Inflammatory macrophage treated with lipopolysaccharide for 4 hours (primary cell): ENCODE measurements at places on chromosomes 2 and 18.

DNA sequence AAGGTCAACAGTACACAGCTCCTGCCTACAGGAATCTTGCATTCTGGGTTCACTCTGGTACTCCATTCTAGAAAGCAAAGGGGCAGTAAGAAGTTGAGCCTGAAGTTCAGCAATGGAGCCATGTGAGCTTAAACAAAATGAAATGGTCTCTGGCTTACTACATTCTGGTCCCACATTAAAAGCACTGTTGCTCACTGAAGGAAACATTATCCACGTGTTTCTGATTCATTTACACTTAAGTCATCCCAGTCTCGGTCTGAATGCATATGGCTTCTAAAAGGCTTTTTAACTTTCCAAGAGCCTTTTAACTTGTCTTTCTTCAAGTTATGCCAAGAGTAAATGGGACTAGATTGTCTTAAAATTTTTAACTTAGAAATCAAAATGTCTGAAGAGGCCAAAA, 177.8 kb downstream of the LNPK start:
- no peak for DNase-seq

DNA sequence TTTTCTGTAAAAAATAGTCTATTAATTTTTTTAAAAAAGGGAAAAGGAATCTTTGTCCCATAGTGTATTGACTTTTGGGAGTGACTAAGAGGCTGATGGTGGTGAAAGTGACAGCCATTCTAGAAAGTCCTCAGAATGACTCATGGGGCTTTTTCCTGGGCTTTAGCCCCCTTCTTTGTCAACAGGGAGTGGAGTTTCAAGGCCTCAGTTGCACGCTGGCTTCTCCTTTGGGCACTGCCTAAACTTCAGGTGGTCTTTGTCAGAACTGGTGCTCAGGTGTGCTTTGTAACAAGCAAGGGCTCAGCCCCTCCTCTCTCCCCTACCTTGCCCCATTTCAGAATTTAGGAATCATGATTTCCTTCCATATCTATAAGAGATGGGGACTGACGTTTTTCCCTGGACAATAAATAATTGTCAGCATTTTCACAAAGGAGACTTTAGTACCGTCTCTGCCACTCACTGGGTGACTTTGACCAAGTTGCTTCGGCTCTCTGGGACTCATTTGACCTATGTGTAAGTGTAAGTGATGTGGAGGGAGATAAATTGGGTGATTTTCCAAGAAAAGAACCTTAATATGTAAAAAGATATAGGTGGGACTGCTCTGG, 61.2 kb upstream of the IGFBP2 start:
- DNase-seq: peak; percentile 25

GRCh38 chr2:24262421-24262970, 87.6 kb downstream of the FAM228A start:
- peak; percentile 53 for DNase-seq

GRCh38 chr2:178109813-178110212, 2.4 kb upstream of the RBM45 start:
- DNase-seq: peak; percentile 65

DNA sequence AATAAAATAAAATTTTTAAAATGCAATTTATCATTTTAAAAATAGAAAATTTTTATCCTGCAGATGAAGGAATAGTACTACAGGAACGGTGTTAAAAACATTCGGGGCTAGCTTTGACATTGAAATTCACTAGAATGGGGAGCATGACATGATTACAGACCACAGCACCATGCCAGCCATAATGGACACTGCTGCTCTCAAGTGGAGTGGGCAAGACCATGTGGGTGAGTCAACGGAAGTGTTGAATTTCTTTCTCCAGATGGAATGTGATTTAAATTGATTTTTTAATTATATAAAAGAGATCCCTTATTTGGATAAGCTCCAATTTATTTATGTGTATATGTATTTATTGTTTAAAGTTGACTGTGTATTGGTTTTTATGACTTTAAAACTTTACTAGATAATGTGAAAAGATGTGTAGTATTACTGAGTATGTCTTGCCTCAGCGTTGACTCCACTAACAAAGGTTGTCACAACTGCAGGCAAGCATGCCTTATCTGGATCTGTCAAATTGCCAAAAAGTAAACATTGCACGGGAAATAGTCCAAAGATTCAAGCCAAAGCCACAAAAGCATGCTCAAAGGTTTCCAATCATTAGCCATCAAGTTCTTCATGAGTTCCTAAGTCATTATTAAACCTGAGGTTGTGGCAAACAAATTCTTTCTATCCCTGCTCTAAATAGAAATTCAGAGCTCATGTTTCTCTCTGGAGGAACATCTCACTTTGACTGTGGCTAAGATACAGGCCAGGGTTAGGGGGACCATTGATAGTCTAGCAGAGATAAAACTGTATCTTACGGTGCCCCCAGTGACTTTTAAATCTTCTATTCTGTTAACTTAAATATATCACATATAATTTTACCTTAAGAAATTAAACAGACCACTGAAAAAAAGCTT, 536.9 kb downstream of the TMX3 start:
- DNase-seq: no peak

DNA sequence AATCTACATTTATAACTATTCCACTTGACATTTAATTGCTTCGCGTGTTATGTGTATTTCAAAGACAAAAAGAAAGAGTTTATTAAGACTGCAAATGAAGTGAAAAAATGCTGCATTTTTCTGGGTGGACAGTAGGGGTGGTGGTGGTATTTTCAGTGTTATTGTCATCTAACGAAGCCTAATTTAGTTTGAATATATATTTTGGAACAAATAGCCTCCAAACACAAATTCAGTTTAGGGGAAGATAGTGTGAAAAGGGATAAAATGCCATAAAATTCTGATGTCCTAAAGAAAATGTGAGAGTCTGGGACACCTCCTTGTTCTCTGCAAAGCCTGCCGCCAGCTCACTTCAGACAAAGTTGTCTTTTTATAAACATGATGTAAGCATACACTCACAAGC, 425.1 kb downstream of the NRXN1 start:
- no peak for DNase-seq

- DNase-seq: no peak
These were observed 21.5 kb upstream of the GPC1 start for GRCh38 chr2:240413813-240414429.

- DNase-seq: peak; percentile 38
These were observed 301.8 kb upstream of the ID2 start for GRCh38 chr2:8380026-8380425.

- DNase-seq: peak; percentile 48
These were observed 125.9 kb downstream of the MAP4K4 start for GRCh38 chr2:101823347-101823791.

- DNase-seq: peak; percentile 16
These were observed 89.6 kb downstream of the COMMD1 start for GRCh38 chr2:61995065-61995464.

- no peak for DNase-seq
These were observed 14.8 kb upstream of the GPR55 start for GRCh38 chr2:230939691-230940470.

- DNase-seq: no peak
These were observed 67.7 kb upstream of the SERPINE2 start for GRCh38 chr2:224106794-224107193.

- DNase-seq: no peak
These were observed 587.8 kb downstream of the ARHGAP15 start for GRCh38 chr2:143717053-143717452.

GRCh38 chr18:369224-370015, 101.6 kb upstream of the THOC1 start:
- DNase-seq: peak; percentile 56

DNA sequence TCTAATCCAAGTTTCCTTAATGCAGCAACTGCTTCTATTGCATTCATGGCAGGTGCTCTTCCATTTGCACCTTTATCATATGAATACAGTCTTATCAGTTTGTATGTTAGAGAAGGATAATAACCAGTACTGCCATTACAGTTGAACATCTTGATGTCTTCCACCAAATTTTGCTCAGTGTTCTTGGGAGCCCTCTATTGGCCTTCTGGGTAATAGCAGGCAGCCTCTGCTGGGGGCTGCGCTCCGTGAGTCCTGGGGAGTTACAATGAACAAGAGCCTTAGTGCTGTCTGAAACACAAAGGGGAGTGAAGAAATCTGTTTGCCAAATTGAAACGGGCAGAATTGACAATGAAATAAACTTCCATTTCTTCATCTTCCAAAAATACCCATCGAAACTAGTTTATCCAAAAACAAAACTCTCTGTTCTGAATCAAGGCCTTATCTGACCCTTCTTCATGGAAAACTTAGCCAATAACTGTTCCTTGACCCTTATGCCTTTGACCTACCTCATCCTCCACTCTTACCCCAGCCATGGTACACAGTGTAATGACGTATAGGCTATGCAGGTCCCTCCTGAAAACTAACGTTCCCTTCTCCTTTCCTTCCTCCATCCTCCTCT, 79.9 kb downstream of the ALK start:
- DNase-seq: peak; percentile 8

DNA sequence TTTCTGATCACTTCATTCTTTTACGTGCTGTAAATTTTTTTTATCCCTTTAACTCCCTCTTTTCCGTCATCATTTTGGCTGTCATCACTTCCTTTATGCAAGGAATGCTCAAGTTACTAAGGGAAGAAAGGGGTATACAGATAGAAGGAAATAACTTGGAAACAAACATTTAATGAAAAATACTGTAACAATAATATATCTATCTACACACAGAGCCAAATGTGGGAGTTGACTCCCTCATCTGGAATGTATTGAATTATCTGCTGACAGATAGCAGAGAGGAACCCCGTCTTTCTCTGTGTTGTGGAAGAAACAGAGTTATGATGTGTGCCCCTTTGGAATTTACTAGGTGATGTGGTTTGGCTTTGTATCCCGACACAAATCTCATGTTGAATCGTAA, 182.5 kb upstream of the NXPH2 start:
- no peak for DNase-seq

- no peak for DNase-seq
These were observed 75.4 kb upstream of the AQP4 start for GRCh38 chr18:26940744-26941398.

GRCh38 chr2:73528688-73529087, 113.5 kb downstream of the NAT8 start:
- no peak for DNase-seq

GRCh38 chr2:235170016-235170415, 218.2 kb downstream of the SH3BP4 start:
- no peak for DNase-seq

DNA sequence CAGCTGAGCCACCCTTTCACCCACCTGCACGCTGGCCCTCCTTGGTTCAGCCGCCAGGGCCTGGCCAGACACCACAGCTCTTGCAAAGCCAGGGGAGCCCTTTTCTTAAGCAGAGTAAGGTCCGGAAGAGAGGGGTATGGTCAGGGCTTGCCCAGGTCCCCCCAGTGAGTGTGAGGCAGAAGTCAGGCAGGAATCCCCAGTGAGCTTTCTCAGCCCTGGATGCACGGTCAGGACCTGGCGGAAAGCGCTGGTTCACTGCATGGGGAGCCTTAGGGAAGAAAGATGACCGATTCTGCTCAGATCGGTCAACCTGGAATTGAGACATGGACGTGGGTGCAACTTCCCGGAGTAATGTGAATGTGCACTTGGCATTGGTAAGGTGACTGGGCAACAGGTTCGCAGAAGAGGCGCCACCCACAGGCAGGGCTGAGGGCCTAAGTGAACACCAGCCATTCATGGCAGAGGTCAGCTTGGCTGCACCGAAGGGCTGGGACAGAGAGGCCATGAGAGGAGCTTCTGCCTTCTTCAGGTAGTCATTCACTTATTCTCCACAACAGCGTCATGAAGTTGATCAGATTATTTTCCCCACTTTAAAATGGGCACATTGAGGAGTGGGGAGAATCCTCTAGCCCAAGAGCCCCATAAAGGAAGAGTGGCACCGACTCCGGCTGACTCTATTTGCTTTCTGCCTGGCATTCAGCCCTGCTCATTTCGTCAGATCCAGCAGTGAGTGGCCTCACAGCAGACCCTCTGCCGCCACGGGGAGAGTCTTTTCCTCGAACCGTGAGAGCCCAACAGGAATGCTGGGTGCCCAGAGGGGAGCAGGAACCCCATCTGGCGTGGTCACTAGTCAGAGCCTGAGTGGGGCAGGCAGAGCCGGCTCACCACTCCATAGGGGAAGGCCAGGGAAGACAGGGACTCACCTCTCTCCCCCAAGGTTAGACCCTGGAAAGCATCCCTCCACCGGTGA, 35.8 kb downstream of the SCTR start:
- DNase-seq: no peak

DNA sequence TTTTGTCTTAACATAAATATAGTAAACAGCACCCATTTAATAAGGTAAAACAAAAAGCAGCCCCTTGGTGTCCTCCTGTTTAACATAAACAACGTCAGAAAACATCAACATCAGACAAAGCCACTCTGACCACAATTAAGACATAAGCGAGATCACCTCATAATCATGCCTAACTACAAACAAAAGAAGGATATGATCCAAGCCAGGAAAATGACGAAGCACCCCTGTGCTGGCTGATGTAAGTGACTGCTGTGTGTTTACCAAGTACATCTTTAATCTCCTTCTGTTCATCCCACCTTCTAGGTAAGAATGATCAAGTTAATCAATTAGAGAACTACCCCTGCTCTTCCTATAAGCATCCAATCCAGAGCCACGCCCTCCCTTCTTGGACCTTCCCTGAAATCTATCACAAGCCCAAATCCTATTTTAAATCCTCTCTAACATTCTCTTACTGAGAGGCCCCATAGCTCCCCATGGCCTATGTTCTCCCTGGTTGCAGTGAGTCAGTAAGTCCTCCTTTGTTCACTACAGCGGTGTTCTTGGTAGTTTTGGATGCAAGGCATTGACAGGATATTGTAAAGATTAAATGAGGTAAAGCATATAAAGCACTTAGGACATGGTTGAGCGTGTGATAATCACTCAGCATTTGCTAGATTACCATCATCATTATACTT, 424.2 kb downstream of the TSN start:
- DNase-seq: no peak

- no peak for DNase-seq
These were observed 3.4 kb downstream of the NCOA1 start for GRCh38 chr2:24494410-24494809.

DNA sequence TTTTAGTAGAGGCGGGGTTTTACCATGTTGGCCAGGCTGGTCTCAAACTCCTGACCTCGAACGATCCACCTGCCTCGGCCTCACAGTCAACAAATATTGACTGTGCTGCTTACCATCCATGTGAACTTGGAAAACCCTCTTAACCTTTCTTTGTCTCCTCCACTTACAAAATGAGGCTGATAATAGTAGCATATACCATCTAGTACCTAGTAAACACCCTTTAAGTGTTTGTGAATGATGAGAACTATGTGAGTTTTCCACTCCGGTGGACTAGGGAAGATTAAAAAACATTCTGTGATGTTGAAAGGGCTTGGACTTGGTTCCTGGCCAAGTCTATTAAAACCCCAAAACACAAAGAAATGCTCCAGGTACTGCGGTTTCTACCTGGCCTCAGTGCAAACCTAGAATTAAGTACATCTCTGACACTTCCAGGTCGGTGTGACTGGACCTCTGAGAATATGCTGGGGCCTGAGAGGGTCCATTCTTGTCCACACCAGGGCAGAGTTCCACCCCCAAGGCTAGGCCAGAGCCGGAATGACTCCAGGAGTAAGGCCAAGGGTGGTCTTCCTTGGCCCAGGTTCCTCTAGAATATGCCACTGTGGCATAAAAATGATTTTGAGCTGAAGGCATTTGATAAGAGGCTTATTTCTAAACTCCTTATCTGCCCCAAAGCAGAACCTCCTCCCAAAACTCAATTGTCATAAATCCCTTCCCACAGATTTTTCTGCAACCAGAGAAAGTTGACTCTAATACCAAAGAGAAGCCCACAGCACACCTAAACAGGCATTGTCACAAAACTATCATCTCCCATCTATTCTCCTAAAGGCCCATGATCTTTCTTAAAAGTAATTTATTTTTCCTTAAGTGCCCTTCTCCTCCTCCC, 217.5 kb downstream of the TGIF1 start:
- no peak for DNase-seq

- no peak for DNase-seq
These were observed 42.3 kb downstream of the SCN3A start for GRCh38 chr2:165161510-165161909.

- DNase-seq: peak; percentile 27
These were observed 1.5 kb upstream of the SULT1C2 start for GRCh38 chr2:108287169-108287568.
